ENCODE measurements at places on chromosomes 3 and 15.

DNA sequence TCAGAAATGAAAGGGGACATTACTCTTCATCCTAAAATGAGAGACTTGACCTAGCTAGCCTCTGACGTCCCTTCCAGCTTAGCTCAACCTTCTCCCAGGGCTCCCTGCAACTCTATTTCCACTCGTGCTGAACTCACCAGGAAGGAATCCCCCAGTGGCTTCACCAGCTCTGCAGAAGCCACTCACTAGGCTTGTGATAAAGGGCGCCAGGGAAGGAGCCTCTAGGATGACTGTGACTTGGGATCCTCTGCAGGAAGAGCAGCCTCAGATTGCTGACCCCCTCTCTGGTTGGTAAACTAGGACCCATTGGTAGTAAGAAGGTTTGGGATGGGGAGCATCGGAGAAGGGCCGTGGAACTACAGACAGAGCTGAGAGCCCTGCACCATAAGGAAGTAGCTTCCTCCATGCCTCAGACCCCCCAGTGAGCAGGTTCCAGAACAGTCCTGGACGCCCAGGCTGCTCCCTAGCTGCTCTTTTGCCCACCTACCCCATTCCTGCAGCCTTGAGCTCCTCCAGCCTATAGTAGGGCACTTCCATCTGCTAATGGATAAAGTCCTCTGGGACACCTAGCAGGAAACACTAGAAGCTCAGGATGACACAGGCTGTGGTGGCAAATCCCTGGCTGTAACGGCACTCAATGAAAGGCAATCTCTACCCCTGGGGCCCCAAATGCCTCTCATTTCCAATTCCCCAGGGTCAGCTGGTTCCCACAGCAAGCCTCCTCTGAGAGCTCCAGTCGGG, 26.0 kb downstream of the PLA2G4F start:
- no peak for DNase-seq

- DNase-seq, result no peak
Observed at GRCh38 chr15:39313467-39313866, 267.4 kb upstream of the THBS1 start.

DNA sequence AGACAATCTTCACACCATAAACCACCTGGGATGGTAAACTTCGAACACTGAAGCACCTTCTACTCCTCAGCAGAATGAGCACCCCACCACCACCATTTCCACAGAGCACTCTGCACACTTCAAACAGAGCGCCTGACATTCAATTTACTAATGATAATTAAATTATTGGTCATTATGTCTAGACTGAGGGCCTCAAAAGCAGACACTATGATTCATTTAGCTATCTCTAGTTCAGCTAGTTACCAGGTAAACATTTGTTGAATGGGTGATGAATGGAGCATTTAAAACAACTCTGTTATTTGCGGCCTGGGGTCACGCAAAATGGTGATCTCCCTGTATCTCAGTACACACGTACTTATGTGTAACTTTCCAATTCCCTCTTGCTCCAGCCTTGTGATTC, 40.9 kb downstream of the ACAP2 start:
- no peak for DNase-seq

DNA sequence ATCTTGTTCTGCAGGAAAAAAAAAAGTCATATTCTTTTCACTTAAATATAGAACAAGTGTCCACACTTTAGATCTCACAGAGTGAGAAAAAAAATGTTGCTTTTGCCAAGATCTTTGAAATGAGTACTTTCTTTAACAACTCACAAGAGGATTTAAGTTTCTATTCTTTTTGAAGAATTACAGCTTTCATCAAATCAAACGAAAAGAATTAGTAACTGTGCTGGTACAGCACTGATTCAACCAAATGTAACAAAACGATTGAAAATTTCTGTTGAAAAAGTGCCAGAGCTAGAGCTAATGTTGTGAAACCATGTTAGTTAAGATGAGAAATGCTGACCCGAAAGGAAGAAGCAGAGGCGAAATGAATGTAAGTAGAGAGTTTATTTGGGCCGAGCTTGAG, 300.2 kb downstream of the GABRB3 start:
- no peak for DNase-seq

GRCh38 chr3:125035217-125035616, 20.6 kb downstream of the HEG1 start:
- no peak for DNase-seq

DNA sequence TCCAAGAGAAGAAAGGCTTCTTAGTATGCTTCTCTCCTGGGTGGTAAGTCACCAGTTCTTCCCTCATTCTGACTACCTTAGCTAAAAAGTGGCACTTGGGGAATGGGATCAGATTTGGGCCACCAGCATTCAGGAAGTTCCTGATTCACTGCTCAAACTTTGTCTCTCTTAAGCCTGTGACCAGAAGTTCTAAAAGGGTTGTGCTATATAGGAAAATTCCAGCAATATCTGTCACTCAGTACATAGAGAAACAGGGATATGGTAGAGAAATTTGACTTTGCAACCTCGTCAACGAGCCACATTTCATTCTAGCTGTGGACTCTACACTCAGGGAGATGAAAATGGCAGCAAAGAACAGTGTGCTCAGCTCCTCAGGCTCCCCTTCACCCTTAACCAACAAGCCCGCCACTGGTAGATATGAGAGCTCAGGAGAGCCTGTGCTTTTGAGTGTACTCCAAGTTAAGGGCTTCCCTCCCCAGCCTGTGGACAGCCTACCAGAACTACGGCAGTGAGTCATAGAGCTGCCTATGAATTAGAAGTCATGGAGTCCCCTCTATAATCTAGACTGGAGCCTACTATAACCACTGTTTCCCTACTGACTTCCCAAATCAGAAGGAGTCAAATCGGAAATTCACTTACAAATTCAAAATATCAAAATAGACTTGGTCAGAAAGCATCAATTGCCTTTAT, 52.6 kb upstream of the MYO5C start:
- no peak for DNase-seq

DNA sequence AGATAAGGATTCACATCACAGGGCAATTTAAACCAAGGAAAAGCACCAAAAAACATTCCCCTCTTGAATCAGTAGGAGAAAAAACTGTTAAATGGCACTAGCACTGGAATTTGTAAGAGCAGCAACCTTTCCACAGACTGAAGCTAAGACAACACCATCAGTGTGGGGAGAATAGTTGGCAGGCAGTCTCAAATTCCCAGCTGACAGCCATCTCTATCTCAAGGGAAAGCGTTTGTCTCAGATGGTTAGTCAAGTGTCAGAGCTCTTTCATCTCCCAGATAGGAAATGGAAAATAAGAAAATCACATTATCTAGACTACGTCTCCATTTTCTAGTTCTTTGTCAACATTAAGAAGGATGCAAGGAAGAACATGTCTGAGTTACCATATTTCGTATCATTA, 228.7 kb downstream of the WDR72 start:
- no peak for DNase-seq

DNA sequence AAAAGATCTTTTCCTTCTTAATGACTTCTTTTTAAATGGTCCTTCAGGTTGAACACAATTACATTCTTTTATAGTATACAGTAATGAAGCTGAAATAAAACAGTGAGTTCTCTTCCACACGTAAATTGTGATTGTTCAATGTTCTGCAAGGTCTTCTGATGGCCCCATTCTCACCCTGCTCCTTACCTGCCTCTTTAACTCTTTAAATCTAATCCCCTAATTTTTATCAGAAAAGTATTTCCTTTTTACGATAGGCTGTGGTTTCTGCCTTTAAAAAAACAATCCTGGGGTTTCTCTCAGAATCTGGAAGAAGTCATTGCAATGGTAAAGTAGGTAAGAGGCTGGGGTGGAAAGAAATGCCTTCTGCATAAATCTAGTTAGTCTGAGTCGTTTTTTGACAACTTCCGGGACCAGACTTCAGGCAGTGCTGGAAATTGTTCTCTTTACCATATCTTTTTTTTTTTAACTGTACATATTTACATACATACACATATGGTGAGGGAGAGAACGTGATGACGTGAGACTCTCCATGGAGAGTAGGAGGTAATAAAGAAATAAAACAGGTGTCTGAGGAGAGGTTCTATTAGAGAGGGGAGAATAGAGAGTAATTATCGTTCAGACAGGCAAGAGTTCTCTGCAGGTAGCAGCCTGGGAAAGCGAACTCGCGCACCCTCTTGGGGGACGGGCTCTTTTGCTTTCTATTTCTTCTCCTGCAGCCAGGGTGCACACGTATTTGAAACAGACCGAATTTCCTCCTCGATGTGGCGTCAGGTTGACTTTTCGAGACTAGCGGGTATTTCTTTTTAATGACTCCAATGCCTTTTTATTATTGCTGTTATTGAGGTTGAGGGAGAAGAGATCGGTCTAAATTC, at the start of gene SIDT1:
SIDT1 (plus strand) TSS at position 730 of the 872 bp plus-strand sequence. CDS start 467 bp downstream, outside the sequence.
- no peak for DNase-seq

- DNase-seq, result no peak
Observed at GRCh38 chr15:62165793-62166375, 799 bp upstream of the C2CD4B start.

DNA sequence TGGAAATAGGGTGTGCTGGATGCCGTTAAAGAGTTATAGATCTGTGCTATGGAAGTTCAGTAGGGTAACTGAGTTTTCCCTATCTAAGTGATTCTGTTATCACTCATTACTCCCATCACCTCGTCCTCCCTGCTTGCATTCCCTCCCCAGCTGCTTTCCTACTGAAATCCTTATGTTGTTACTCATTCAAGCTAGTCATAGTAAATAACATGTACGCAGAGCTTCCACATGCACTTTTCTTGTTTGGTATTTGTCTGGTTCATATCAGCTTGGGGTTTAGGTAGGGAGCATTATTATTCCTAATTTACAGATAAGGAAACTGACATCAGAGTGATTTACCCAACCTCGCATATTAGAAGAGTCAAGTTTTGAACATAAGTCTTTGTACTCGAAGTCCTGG, 135.1 kb downstream of the HCN4 start:
- DNase-seq, result no peak

DNA sequence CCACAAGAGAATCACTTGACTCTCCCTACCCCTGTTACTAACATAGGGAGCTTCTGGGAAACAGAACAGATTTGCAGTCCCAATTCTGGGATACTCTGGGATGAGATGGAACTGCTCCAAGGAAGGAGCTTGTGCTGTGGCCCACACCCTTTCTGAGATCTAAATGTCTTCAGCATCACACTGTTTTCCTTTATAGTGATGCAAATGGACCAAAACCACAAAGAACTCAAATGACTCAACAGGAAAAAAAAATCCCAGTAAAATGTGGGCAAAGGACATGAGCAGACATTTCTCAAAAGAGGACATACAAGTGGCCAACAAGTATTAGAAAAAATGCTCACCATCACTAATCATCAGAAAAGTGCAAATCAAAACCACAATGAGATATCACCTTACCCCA, 155.6 kb downstream of the NECTIN3 start:
- DNase-seq, result no peak

DNA sequence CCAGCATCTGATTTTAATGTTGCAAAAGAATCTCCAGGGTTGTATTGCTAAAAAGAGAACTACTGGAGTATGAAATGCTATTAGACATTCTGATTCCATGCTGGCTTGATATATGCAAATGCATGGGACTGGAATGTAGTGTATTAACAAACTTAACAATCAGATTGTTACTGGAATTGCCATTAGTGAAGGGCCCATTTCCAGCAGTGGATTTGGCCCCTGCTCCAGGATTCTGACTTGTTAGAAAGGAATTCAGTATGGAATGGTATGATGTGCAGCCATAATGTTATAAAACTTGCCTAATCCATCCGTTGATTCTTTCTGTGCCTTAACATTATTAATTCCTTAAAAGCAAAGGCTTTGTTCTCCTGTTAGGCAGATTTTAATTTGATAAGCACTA, 7.9 kb downstream of the ARRDC4 start:
- DNase-seq, result no peak

GRCh38 chr15:26702381-26702780, 70.5 kb downstream of the GABRB3 start:
- no peak for DNase-seq

DNA sequence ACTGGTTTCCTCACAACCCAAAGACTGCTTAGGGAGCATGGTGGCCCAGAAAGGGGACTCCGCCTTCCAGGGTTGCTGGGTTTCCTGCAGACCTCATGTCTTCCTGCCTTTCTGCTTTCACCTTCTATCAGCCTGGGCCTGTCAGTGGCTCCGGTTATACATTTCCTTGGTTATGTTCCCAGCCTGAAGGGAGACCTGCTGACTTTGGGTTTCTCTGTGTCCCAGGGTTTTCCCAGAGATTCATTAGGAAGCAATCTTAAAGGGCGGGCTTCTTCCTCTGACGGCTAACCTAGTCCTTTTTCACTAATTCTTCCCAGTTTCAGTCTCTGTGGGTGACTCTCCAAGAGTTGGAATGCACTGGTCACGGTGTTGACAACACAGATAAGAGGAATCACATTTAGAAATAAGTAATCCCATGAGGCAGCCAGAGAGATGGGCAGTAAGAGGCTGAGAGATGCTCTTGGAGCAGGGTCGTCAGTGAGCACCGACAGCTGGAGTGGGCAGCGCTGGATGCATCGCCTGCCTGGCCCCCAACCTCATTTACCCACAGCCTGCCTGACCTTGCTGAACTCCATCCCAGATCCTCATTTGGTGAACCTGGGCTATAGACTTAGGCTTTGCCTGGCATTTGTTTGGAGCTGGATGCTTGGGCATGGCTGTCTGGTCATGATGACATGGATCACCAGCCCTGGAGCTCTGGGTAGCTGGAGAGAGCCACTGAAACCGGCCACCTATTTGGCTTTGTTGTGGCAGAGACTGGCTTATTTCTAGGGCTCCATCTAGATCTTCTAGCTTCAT, 10.0 kb upstream of the EHD4 start:
- no peak for DNase-seq

DNA sequence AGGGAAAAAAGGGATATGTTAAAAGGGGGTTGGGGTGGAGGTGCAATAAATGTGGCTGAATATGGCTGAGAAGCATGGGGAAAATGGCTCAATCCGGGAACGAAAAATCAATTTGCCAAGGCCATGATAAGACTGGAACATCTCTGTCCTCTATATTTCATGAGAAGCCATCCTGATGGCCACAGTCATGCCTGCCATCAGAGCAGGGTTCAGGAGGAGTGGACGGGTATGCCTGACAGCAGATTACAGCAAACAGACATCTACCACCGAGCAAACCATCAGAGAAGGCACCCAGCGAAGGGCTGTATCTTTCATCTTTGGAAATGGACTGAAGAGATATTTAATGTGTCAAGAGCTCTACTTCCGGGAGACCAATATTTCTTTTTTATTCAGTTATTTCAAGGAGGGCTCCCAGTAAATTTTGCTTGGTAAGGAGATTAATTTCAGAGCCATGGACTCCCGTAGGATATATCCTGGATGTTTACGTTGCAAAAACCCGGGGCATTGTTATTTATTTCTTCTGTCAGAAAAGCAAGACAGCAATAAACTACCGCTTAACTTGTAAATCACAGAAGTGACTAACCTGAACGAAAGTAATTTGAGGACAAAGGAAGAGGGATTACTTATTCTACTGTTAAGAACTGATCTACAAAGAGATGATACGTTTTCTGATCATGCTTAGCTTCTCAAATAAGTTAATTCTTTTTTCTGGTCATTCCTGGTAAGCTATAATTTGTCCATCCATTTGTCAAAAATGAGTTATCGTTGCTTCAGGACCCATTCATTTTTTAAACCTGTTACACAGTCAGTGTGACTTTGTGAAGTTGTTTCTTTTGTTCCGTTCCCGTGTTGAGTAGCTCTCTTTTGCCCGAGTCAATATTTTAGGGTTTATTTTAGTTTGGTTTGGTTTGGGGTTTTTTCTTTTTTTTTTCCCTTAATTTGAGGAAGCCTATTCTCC, 80.6 kb upstream of the CHD2 start:
- no peak for DNase-seq

Data from RWPE2 (cell line).